ENCODE measurements at places on chromosomes 1 and 21. TPM values are rescaled to one million over a fixed set of nuclear protein-coding genes. Genes with fewer than 3 reads are reported as not detected.

SELENON gene
- 41.7 TPM for polyA plus RNA-seq

DNA sequence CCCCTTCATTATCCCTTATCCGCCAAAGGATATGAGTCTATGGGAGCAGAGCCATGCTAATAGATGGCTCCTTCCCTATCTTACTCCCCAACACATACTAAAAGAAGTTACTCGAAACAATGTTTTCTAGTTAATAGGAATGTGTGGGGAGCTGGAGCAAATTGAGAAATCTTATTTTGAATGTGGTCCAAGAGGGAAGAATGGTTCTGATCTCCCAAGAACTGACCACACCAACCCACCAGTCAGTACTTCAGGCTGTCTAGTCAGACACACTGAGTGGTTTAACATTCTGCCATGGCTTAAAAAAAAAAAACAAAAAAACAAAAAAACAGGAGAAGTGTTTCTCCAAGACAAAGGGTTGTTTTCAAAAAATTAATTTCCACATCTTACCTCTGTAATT is 31.5 kb upstream of the DNASE2B start:
- DNase-seq: no peak

DNA sequence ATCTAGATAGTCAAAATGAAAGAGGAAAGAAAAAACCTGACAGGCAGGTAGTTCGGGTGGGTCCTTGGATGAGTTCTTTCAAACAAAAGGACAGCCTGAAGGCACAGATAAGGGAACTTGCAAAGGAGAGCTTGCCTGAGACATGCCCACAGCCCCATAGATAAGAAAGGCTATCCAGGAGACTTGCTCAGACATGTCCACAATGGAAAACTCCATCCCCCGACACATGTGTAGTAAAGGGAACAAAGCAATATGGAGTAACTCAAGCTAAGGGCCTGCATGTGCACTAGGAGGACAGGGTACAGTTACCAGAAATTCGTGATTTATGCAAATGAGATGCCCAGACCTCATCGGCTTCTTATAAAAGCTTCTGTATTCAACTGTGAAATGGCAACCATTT is 281.5 kb downstream of the NEGR1 start:
- peak; percentile 53 for DNase-seq

- DNase-seq: no peak
Observed at GRCh38 chr1:54792686-54793282, 8.3 kb downstream of the TTC22 start.

TRABD2B gene
- polyA plus RNA-seq: 0.16 TPM

GRCh38 chr1:101317590-101317989 is 80.8 kb downstream of the S1PR1 start:
- no peak for DNase-seq

DNA sequence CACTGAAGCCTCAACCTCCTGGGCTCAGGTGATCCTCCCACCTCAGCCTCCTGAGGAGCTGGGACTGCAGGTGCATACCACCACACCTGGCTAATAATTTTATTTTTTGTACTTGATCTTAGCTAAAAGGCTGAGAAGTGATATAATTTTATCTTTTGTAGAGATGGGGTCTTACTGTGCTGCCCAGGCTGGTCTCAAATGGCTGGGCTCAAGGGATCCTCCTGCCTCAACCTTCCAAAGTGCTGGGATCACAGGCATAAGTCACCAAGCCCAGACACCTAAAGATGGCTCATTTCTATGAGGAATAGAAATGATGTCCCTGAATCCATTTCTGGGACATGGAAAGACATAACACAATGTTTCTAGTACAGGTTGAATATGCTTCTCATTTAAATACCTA is 57.8 kb downstream of the TOMM20 start:
- no peak for DNase-seq

LCE1B gene
- 0.65 TPM for polyA plus RNA-seq

DNA sequence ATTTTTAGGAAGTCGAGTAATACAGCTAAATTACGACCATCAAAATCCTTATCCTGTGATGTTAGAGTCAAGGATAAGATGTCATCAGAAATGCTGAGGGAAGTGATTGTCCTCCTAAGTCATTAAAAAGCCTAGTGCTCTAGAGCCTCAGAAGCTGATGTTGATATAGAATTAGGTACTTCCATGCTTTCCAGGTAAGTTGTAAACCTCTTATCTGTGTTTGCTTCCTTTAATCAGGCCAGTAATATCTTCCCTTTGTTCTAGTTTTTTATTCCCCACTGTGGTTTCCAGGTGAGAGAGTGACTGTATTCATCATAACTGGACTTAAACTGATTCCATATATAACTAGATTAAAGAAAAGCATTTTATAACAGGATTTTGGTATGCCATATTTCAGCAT is 44.4 kb downstream of the SMG7 start:
- no peak for DNase-seq

OPRD1 gene
- not detected for polyA plus RNA-seq

- DNase-seq: no peak
Observed at GRCh38 chr1:230937371-230937770, 41.3 kb downstream of the TTC13 start.

DNA sequence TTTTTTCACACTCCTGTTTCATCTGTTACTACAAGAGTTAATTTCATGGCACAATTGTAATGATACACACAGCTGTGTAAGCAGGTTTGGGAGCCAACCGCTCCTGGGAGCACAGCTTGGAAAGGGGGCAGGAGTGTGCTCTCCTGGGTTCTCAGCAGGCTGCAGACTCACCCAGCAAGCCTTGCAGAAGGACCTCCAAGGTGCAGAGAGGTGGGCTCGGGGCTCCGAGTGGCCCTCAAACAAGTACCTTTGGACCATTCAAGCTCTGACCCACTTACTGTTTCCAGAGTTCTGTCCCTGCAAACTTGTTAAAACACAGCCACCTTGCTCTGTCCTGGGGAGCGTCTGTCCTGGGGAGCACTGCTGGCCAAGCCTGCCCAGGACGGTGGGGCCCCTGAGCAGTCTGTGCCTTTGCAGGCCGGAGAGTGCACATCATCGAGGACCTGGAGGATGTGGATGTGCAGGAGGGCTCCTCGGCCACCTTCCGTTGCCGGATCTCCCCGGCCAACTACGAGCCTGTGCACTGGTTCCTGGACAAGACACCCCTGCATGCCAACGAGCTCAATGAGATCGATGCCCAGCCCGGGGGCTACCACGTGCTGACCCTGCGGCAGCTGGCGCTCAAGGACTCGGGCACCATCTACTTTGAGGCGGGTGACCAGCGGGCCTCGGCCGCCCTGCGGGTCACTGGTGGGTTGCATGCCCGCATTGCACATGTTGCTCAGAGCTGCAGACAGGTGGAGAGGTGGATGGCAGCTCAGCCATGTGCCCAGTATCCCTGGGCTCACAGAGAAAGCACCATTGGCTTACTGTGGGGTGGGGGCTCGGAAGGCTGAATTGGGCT is 78.0 kb downstream of the OBSCN start:
- no peak for DNase-seq

- no peak for DNase-seq
Observed at GRCh38 chr1:114137497-114137896, 16.2 kb downstream of the SYT6 start.

PRELP gene
- polyA plus RNA-seq: 0.03 TPM

LAX1 gene
- polyA plus RNA-seq: 0.01 TPM

C1orf87 gene
- not detected for polyA plus RNA-seq

GRCh38 chr1:17825273-17826164 is 70.4 kb downstream of the ACTL8 start:
- no peak for DNase-seq

GRCh38 chr1:94998114-94998513 is 71.2 kb upstream of the CNN3 start:
- no peak for DNase-seq

GRCh38 chr1:22311461-22311860 is 140.2 kb upstream of the ZBTB40 start:
- no peak for DNase-seq

- no peak for DNase-seq
Observed at GRCh38 chr1:245419461-245419978, 264.7 kb downstream of the KIF26B start.

DNA sequence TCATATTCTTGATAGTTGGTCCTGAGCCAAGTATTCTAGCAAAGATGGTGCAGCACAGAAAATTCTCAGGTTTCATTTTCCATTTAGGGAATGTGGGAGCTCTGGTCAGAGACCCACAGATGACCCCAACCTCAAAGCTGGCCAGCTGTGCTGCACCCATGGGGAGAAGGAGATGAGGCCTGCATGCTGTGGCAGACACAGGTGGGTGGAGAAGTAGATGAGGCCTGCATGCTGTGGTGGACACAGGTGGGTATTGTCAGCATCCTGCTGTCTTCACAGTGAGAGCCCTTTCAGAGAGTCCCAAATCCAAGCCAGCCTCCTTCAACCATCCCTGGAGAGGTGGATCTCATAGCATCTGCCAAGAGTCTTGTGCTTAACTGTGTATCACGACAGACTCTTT is 77.7 kb downstream of the DSCAM start:
- no peak for DNase-seq

GRCh38 chr1:23254584-23254983 is 37.3 kb upstream of the HTR1D start:
- no peak for DNase-seq

KRTAP21-2 gene
- polyA plus RNA-seq: not detected

- DNase-seq: no peak
Observed at GRCh38 chr1:233998891-233999290, 94.4 kb downstream of the SLC35F3 start.

GRCh38 chr1:85334962-85335361 is 58.5 kb upstream of the BCL10 start:
- no peak for DNase-seq

C1orf53 gene
- 3.6 TPM for polyA plus RNA-seq

GRCh38 chr1:23111600-23112535 is 56.8 kb downstream of the LUZP1 start:
- DNase-seq: no peak

CLCA1 gene
- not detected for polyA plus RNA-seq

GRCh38 chr1:156892190-156893047 is 1.1 kb upstream of the PEAR1 start:
- DNase-seq: peak; percentile 61

DNA sequence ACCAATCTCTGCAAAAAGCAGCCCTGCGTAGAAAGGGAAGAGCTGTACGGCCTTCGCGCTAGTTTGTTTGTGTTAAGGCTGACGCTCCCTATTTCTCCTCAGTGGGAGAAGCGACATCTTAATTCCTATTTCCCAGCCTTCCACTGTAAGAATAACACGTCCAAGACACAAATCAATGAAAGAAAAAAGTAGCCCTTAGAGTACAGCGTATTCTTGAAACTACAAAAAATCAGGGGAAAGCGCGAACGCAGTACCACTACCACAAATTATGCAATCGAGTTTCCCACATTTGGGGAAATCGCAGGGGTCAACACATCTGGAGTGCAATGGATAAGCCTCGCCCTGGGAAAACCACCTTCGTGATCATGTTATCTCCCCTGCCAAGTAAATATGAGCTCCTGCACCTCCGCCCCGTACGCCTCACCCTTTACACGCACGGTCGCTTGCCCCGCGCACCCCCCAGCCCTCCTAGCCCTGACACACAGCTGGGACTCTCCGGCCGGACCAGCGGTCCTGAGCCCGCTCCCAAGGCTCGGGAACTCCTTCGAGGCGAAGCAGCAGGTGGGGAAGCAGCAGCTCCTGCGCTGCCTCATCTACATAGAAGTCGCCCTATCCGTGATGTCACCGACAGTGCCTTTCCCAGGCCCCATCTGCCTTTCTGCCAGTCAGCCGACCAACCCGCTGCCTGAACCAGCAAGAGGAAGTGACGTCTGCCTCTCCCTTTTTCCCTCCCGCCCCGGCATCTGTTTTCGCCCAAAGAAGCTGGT is 94.7 kb downstream of the PPIAL4G start:
- DNase-seq: peak; percentile 93

- DNase-seq: no peak
Observed at GRCh38 chr21:33032434-33033047, 6.8 kb downstream of the OLIG2 start.

CD53 gene
- polyA plus RNA-seq: 0.24 TPM

DNA sequence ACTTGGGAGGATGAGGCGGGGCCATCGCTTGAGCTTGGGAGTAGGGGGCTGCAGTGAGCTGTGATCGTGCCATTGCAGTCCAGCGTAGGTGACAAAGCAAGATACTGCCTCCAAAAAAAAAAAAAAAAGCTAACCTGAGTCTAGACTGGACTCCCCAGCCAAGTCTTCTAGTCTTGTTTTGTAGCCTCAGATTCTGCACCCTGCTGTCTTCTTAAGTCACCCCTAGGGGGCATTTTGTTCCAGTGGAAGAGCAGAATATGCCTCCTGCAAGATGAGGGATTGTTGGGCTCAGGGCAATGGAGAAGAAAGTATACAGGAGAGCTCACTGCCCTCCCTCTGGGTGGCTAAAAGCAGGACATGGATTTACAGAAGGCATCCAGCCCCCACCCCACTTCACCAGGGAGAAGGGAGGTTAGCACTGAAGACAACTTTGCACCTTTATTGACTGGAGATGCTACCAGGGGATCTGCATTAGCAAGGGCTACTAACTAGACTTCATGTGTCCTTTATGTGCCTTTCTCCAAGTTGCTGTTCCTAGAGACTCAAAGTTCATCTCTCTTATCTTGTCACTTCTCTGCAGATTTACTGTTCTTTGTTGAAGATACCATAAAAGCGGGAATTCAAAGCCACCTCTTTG is 15.3 kb upstream of the RNF187 start:
- DNase-seq: peak; percentile 24

DNA sequence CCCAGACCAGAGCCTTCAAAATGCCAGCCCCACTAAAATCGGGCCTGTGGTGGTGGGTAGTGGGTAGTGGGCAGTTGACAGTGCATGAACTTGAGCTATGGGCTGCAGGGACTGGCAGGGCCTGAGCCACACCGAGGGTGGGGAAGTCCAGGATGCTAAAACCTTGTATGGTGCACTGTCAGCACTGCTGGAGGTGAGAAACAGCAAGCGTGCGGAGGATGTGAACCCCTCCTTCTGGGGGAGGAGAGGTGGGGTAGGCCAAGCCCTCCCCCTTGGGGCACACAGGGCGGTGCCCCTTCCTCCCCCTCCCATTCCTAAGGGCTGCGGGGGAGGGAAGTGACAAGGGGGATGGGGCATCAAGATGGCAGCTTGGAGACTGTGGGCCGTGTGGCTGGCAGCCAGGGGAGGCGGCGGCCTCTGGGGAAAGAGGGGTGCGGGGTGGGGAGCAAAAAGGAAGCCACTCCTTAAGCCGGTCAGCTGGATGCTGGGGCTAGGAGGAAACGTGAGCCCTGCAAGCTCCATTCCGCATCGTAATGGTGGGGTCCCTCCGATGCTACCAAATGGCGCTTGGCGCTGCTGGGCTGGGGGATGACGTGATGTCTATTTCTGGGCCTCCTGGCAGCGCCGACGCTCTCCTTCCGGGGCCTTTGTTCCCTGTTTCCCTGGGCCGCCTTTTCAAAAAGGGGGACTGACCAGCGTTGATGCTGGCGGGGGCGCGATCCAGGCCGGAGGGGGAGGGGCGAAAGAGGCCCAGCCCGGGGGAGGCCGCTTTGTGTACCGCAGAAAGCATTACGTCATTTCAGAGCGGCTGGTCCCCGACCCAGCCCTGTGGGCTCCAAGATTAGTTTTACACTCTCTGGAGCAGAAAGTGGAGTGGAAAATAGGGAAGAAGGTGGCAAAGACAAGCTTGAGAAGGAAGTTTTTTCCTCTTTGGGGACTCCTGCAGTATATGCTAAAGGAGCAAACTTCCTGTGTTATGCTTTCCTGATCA is 809 bp downstream of the SYT11 start:
- DNase-seq: no peak

DNA sequence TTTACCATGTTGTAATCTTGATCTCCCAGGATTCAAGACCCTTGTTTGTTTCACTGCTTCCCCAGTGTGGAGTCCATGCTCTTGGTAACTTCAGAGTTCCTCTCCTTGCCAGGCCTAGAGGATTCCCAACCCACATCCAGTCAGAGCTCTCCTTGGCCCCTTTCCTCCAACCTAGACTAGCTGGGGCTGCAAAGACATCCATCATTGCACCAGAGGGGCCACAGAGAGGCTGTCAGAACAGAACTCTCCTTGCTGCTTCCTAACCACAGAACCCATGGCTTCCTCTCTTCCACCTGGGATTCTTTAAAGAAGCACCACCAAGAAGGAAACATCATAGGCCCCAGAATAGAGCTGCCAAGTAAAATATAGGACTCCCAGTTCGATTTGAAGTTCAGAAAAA is 81.0 kb downstream of the HMGB4 start:
- DNase-seq: no peak
